PC-9 (cell line): ENCODE measurements at places on chromosomes 6 and 20.

GRCh38 chr6:144104898-144105487 is 9.6 kb upstream of the SF3B5 start:
- DNase-seq = peak; percentile 50

DNA sequence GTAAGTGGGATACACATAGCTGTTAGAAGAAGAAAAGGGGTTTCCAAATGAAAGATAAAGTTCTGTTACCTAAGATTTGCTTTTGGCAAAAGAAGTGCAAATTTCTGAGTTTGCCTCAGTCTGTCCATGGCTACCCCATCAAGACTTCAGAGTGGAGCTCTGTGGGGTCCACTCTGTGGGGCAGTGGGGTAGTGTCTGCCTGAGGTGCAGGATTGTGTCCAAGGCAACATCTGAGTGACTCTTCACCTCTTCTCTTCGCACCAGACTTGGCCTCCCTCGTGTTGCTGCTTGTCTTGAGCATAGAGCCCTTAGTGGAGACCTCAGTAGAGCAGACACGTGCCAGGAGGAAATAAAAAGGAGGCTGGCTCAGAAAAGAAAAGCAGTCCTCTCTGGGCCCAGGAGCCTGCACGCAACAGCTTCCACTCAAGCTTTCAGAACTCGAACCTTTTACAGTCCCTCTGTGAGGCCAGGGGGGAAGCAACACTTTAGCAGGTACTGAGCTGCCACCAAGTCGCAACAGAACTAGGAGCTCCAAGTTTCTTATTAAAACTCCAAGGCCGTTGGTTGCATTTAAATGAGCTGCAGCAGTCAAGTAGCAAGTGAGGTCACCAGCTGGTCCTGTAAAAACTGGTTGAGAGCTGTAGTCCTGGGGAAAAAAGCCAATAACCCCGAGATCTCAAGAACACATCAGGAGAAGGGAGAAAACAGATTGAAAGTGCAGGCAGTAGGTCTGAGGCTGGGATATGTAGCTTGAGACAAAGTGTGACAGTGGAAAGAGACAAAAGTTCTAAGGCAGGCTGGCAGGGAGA is 413.5 kb downstream of the CDC5L start:
- no peak for DNase-seq

GRCh38 chr20:10313215-10313614 is 94.6 kb downstream of the SNAP25 start:
- DNase-seq = no peak

DNA sequence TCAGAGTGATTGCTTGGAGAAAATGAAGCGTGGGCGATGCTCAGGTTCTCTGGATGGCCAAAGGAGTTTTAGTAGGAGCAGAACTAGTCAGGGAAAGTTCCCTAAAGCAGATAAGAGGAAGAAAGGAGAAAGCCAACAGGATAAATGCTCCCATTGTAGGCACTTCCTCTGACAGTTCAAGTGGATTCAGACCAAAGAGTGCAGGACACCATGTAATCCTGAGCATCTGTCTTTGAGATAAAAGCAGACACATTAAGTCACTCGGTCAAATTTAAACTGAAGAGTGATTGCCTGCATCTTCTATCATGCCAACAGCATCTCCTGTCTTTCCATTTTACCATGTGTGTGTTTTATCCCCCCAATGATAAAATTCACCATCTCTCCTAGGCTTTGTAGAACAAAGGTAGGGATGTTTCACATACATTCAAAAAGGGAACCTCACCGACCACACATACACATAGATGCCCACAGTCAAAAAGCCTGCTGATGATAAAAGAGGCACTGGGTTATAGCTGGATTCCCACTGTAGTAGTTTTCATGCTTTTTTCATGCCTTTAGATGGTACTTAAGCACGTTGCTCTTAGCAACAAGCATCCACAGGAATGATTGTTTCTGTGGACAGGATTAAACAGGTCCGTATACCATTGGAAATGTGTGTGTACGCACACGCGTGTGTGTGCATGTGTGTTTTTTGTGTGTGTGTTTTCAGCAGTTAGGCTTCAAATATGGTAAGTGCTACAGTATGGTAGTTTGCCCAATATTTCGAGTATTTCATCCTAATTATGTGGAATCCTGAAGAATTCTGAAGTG is 7.0 kb downstream of the GRIK2 start:
- no peak for DNase-seq

DNA sequence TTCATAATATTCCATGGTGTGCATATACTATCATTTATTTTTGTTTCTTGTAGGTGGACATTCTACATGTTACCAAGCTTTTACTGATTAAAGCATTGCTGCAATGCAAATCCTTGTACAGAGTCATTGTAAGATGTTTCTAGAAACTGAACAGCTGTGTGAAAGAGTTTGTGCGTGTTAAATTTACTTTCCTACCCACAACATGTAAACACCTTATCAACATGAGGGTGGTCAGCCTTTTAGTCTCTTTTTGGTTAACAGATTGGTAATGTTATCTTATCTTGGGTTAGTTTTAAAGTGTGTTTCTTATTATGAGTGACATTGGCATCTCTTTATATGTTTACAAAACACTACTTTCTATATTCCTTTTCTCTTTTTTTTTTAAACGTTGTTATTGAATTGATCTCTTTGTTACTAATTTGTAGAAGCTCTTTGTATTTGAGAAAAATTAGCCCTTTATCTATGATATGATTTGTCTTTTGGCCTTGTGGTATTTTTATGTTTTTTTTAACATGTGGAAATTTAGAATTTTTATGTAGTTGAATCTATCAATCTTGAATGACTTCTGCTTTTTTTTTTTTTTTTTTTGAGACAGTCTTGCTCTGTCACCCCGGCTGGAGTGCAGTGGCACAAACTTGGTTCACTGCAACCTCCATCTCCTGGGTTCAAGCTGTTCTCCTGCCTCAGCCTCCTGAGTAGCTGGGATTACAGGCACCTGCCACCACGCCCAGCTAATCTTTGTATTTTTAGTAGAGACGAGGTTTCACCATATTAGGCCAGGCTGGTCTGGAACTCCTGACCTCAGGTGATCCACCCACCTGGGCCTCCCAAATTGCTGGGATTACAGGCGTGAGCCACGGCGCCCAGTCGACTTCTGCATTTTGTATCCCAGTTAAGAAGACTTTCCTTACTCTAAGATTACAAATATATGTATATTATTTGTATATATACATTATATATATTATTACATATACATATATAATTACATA is 112.1 kb downstream of the TCP11 start:
- no peak for DNase-seq

DNA sequence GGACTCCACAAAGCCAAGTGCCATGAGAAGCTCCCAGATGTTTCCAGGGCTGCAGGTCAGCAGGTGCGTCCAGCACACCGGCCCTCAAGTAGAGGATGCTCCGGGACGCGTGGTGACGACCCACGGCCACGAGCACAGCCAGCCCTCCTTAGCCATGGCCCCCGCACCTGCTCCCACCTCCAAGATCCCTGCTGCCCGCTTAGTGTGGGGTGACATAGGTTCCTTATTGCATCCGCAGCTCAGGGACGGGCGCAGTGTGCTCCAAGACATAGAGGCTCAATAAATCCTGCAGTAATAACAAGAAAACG is 138.1 kb upstream of the RPS6KA2 start:
- no peak for DNase-seq

- no peak for DNase-seq
These were observed 120.0 kb upstream of the JAG1 start for GRCh38 chr20:10793766-10794165.

DNA sequence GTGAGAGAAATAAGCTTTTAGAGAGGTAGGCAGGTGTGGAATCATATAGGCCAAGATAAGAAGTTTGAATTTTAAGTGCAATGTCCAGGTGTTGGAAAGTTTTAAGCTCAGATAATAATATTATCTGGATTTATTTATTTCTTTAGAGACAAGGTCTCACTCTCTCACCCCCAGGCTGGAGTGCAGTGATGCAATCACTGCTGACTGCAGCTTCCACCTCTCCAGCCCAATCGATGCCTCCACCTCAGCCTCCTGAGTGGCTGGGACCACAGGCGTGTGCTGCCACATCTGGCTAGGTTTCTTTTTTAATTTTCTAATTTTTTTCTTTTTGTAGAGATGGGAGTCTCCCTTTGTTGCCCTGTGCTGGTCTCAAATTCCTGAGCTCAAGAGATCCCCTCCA is 5.5 kb upstream of the MAS1L start:
- DNase-seq = no peak

- DNase-seq = no peak
These were observed 247.0 kb downstream of the PHACTR1 start for GRCh38 chr6:12963567-12963966.

GRCh38 chr6:120996340-120996739 is 337.9 kb downstream of the TBC1D32 start:
- DNase-seq = no peak

DNA sequence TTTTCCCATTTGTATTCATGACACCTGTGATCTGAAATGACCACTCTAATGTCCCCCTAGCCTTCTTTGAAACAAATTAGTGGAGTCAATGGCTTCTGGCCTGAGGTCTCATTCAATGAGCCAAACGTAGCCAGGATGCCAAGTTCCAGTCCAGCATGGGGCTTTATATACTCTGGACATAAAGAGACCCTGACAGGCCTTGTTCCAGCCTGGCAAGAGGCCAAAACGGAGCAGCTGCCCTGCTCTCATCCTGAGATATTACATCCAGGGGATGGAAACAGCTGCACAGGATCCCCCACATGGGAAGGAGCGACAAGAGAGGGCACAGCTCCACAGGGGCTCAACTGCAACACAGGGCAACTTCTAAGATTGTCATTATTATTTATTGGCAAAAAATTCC is 437.8 kb downstream of the CDH26 start:
- DNase-seq = no peak

DNA sequence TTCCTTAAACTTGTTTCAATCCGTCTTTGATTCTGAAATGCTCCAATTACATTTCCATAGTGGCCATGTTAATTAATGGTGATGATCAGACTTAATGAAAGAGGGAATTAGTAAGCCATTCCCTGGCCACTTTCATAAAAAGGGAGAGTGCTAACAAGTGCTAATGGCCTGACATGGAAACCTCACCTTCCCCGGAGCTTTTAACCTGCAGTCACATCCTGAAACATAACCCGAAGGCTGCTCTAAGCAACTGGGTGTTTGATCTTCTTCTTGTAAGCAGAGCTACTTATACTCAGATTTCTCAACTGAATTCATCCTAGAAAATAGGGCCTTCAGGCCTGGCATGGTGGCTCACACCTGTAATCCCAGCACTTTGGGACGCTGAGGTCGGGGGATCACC is 67.1 kb upstream of the ZMYND8 start:
- DNase-seq = no peak

DNA sequence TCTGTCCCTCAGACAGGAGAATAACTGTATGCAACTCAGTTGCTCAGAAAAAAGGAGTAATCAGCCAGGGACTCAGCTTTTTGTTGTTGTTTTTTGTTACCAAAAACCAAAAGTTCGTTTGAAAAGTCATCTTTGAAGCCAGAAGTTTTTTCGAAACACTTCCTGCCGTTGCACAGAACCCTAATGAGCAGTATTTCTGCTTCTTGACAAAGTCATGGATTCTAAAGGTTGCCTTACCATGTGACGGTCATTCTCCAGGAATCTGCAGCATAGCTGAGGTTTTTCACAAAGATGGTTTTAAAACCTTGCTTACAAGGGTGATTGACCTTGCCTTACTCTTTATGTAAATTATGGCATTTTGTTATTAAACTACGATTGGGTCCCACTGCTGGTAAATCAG is 1.9 kb downstream of the RAB32 start:
- no peak for DNase-seq

DNA sequence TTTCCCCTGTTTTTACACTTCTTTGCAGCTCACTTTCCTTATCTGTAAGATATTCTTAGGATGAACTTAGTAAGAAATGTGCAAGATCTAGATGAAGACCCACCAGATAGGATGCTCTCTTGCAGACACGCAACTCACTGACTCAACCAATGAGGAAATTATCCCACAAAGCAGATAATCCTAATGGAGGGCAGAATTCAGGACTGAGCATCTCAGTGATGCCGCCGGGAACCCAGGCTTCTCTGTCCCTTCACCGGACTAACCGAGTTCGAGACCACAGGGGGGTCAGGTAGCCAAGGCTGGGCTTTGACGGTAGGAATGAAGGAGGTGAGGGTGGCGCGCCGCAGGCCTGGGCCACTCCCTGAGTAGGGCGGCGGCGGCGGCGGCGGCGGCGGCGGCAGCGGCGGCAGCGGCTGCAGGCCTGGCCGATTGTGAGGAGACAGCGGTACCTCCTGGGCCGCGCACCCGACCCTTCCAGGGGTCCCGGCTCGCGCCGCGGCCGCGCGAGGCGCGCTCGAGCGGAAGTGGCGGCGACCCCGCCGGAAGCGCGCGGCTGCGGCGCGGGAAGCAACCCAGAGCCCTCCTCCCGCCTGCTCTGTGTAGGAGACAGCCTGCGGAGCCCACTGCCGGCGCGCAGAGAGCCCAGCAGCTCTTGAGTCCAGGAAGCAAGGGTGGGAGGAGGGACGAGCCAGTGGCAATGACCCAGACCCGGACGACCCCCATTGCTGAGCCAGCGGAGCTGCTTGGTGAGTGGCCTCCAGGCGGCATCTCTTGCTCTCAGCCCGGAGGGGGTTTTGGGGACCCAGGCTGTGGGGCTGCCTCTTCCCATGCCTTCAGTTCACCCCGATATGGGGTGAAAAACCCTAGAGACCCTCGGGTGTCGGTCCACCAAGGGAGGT is at the start of gene KHDC1:
TSS of gene KHDC1 (minus strand) at position 526 of the 899 bp plus-strand sequence. CDS start 20,679 bp downstream, outside the sequence.
- DNase-seq = peak; percentile 41

- DNase-seq = no peak
These were observed 8.1 kb downstream of the NEDD9 start for GRCh38 chr6:11224252-11224965.

GRCh38 chr20:634148-634925 is 18.7 kb downstream of the SRXN1 start:
- DNase-seq = no peak

GRCh38 chr20:62254021-62254724 is 15.9 kb downstream of the OSBPL2 start:
- no peak for DNase-seq

DNA sequence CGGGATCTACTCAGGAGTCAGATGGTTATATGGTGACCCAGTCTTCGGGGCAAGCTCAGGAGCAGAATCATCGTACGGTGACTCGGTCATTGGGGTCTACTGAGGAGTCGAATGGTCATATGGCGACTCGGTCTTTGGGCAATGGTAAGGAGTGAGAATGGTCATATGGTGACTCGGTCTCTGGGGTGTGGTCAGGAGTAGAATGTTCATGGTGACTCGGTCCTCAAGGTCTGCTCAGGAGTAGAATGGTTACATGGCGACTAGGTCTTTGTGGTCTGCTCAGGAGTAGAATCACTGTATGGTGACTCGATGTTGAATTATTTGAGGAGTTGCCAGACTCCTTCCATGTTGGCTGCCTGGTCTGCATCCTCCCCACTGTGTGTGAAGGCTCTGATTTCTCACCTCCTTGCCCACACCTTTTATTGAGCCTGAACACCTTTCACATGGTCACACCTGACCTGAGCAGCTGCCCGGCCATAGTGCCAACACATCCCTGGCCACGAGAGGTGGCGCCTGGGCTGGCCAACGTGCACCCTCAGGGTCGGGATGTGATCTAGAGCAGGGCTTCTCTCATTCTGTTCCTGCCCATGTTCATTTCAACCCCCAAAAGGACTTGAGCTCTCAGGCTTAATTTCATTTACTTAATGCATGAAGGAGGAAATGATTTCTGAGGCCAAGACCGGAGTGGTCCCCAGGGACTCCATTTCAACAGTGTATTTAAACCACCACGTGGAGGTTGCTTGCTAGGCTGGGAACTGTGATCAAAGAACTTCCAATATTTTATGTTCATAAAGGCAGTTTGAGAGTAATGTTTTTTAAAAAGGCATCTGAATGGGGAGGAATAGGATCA is 119.5 kb downstream of the PHACTR3 start:
- no peak for DNase-seq

- no peak for DNase-seq
These were observed 103.8 kb upstream of the BEND6 start for GRCh38 chr6:56851074-56851473.

- no peak for DNase-seq
These were observed 48.8 kb downstream of the CTCFL start for GRCh38 chr20:57476084-57476526.
